ENCODE measurements at places on chromosomes 11 and 22.

DNA sequence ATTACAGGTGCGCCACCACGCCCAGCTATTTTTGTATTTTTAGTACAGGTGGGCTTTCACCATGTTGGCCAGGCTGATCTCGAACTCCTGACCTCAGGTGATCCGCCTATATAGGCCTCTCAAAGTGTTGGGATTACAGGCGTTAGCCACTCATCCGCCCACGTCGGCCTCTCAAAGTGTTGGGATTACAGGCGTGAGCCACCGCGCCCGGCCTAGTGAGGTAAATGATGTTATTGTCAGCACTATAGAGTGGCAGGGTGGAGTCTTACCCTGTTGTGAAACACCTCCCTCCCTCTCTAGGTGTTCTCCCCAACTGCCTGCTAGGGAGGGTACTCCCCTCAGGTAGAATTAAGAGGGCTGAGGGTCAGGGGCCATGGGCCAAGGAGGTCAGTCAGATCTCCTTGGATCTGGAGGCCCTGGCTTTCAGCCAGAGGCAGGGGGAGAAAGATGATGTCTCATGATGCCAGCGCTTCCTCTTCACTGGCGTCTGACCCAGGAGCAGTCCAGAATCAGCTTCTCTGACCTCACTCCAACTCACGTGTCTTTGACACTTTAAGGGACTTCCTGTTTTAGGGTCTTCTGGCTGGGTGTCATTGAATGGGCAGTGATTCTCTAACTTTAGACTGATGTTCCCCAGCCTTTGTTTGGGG is 2.0 kb downstream of the GGA1 start:
- DNase-seq = no peak

GRCh38 chr11:63764679-63765647 is 3.6 kb downstream of the ZFTA start:
- no peak for DNase-seq

DNA sequence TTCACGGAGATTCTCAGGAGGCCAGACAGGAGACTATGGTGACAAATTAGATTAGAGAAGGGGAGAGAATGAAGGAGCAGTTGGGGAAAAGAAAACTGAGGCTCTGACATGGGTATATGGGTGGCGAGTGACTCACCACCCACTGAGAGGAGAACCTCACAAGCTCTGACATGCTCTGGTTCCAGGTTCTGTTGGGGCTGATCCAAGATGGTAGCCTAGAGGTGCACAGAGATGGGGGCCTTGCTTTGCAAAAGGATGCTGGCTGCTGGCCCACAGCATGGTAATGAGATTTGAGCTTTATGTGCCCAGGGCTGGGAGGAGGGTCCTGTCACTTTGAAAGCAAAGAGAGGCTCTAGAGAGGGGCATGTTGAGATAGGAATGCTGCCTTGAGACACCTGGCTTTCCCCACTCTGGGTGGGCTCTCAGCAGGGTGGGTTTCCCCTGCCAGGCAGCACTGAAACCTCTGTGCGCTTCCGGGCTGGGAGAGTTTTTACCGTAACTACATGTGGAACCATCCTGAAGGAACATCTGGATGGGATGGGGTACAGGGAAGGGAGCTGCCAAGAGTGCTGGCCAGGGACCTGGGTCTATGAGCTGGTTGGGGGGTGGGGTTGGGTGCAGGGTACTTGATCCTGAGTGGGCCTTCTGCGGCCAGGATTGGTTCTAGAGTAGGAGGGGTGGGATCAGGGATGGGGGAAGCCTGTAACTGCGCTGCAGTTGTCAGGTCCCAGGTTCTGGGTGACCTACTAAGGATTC is 1.2 kb upstream of the GRK2 start:
- no peak for DNase-seq

- no peak for DNase-seq
Observed at GRCh38 chr11:133549826-133550225, 17.5 kb upstream of the OPCML start.

DNA sequence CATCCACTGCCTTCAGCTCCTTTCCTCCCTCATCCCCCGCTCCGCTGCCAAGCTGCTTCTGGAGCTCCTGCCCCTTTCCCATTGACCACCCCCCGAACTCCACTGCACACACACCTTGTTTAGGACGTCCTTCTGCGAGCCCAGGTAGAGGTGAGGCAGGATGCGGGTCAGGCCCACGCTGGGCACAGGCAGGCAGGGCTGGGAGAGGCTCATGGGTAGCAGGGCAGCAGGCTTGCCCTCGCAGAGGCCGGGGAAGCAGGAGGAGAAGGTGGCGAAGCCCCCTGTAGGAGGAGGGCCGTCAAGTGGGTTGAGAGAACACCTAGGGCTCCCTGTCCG is 13.3 kb downstream of the DUSP8 start:
- no peak for DNase-seq

GRCh38 chr11:17722000-17722643 is 2.8 kb downstream of the MYOD1 start:
- DNase-seq = no peak

GRCh38 chr22:25407226-25407858 is 157.1 kb upstream of the GRK3 start:
- DNase-seq = no peak

DNA sequence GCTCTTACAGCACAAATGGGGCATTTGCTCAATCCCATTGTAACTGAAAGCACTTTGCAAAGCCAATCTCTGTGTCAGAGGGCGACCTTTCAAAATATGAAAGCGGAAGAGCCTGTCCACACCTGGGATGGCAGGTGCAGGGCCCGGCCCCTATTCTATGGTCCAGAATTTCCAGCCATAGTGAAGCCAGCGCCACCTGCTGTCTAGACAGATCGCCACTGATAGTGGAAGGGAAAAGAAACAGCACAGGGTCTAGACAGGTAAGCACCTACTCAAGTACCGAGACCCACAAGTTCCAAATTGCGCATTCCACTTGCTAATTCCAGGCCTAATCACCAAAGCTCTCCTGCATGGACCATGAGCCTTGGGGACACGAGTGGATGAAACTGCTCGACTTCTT is 141.4 kb downstream of the NTM start:
- DNase-seq = no peak

DNA sequence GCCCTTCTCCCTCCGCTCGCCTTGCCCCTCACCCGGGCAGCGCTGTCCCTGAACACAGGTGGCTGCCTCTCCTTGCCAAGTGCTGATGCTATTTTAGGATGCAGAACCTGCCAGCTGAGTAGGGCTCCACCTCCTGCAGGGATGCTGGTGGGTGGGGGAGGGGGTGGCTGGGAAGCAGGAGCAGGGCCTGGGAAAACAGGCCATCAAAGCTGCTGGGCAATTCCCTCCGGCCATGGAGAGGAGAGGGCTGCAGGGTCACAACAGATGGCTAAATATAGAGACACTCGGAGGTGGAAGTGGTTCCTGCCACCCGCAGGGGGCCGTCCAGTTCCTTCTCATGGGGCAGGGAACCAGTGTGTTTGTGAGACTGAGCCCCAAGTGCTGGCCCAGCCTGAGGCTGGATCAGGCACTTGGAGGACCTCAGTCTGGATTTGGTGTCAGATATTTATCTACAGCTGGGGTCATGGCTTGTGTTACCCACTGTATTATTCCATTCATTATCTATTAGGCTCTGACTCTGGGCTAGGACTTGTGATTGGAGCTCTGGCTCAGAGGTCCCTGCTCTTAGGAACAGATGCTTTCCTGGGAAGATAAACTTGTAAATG is 59.6 kb downstream of the LRRC32 start:
- no peak for DNase-seq

DNA sequence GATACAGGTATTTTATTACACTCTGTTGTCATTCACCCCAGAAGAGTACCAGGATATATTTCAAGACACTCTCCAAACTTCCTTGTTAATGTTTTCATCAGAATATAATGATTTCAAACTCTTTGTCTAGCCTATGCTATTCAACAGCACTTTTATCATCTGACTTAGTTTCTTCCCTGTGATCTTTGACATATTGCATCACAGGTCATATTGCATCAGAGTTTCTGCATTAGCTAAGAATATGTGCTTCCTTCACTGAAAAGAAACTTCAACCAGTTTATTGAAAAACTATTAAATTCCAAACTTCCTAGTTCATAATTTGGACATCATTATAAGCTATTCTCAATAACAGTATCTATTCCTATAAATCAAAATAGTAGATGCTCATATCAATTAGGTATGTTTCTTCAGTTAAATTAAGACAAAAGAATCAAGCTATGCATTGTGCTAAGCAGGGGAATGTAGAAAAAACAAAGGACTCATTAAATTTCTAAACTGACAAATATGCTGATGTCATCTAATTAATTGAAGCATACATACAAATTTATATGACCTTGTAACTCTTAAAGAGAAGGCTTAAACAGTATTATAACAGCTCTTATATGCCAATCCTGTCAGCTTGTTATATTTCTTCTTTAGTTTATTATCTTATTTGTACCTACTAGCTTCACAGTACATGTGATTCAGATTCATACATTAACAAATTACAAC is 361.8 kb upstream of the LUZP2 start:
- no peak for DNase-seq

GRCh38 chr11:95485115-95485900 is 254.3 kb upstream of the SESN3 start:
- DNase-seq = no peak

GRCh38 chr11:119460097-119460496 is 37.1 kb upstream of the THY1 start:
- no peak for DNase-seq

GRCh38 chr11:30172883-30173311 is 57.9 kb upstream of the FSHB start:
- DNase-seq = no peak

DNA sequence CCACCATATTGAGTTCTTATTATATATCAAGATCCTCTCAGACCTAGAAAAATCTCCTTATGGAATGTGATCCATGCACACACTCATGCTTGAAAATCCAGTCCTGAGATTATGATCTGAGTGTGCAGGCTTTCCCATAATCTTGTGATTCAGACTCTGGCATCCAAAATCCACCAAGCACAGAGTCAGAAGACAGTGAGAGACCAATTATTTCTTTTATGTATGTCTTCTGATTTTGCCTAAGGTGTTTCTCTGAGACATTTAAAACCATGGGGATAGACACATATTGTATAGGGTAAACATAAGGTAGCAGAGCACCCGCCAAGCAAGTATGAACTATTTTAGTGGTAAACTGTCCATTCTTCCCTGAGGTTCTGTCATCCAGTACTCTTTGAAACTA is 52.0 kb upstream of the MMP13 start:
- no peak for DNase-seq
